SIG-M5 (cell line): ENCODE measurements at places on chromosomes 2 and 18.

GRCh38 chr2:218252509-218253231, 8.1 kb upstream of the GPBAR1 start:
- no peak for DNase-seq

DNA sequence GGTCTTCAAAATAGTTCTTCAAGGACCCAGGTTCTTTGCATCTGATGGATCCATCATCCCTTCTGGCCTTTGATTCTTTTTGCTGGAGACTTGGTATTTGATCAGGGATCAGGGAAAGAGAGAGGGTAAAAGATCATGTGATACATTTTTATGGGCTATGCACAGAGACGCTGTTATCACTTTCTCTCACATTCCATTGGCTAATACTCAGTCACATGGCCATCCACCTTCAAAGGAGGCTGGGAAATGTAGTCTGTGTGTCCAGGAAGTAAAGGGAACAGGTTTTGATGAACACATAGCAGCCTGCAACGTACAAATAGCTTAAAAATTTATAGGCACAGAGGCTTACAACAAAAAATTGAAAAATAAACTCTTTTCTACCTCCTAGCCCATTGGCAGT, 629.6 kb upstream of the FANCL start:
- no peak for DNase-seq

GRCh38 chr2:171894612-171894947, 536 bp upstream of the SLC25A12 start:
- DNase-seq = no peak

GRCh38 chr2:28009732-28010131, 119.2 kb downstream of the BABAM2 start:
- no peak for DNase-seq

- DNase-seq = no peak
These were observed 370.2 kb downstream of the EN1 start for GRCh38 chr2:118477111-118477862.

DNA sequence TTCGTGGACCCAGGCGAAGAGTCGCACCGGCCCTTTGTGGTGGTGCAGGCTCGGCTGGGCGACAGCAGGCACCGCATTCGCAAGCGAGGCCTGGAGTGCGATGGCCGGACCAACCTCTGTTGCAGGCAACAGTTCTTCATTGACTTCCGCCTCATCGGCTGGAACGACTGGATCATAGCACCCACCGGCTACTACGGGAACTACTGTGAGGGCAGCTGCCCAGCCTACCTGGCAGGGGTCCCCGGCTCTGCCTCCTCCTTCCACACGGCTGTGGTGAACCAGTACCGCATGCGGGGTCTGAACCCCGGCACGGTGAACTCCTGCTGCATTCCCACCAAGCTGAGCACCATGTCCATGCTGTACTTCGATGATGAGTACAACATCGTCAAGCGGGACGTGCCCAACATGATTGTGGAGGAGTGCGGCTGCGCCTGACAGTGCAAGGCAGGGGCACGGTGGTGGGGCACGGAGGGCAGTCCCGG, 3.5 kb downstream of the INHBB start:
- no peak for DNase-seq

DNA sequence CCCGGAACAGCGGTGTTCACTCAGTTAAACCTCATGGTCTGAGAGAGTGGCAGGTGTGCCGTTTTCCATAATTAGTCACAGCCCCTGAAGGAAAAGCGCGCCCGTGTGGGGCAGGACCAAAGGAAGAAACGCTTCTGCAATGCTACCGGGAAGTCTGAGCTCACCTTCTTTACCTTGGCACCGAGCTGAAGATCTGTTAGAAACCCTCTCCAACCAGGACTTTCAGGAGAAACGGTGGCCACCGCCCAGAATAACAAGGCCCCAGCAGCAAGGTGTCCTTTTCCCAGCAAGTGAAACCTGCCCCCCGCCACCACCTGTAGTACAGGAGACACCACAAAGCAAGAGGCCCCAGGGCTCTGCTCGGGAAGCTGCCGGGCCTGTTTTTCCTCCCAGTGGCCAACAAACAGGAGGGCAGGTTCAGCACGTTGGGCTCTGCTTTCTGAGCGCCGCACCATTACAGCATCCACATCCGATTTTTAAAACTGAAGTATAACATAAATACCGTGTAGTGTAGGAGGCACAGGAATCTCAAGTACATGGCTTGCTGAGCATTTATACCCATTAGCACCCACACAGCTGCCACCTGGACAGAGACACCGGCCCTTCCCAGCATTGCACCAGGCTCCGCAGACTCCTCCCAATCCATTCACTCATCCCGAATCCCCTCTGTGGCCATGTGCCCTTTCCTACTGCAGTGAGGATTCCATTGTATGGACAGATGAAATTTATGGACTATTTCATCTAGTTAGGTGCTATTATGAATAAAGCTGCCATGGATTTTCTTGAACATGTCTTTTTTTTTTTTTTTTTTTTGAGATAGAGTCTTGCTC, 121.8 kb upstream of the RIOK3 start:
- no peak for DNase-seq

DNA sequence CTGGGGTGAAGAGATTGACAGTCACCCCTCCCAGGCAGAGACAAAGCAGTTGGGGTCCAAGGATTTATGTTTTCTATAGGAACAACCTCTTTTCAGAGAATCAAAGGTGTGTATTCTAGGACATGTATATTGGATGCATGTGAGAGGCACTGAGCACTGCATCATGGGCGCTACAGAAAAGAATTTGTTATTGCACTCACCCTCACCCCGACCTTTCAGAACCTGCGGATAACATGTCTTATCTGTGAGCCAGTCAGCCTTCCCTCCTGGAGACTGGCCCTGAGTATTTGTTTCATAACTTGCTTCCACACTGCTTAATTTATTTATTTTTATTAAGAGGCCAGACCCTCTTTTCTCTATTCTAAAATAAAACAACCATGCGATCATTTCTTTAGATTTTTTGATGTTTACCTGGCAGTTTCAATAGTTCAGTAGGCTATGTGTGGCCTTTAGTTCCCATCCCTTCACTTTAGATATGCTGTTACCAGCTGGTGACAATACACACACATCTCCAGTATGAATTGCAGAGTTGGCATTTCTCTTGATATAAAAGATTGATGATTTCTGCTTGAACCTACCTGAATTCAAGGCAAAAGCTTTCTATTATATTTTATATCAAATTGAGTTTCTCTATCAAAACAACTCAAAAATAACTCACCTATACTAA, 29.8 kb downstream of the FABP1 start:
- no peak for DNase-seq

DNA sequence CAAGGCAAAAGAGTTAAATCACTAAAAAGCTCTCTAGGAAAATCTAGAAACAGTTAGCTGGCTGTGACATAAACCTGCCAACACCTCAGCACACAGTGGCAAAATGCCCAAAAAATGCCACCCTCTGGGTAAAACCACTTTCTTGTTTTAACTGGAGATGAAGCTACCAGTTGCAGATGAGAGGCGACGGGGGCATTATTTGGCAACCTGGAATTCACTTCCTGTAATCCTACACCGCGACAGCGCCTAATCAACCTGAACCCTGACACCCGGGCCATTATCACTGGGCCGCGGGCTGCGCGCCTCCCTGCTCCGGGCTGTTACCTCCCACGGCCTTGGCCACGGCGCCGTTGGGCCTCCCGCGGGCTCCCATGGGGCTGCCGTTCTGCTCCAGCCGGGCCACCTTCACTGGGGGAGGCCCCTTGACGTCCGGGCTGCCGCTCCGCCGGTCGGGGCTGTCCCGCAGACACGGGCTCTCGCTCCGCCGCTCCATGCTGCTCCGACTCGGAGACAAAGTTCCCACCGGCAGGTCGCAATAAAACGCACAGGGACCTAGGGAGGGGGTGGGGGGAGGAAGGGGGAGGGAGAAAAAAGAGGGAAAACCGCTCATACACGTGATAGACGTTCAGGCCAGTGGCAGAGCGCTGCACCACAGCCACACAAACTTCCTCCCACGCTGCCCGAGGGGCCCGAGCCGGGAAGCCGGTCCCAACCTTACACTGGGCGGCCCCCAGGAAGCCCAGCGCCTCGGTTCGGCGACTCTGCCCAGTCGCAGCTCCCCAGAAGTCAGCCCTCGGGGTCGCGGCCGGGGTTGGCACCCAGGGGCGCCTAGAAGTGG, 2.0 kb downstream of the SATB2 start:
- DNase-seq = no peak

GRCh38 chr18:57832730-57833129, 29.6 kb upstream of the ATP8B1 start:
- DNase-seq = no peak

GRCh38 chr2:120898961-120899750, 163.5 kb downstream of the GLI2 start:
- DNase-seq = peak; percentile 7

GRCh38 chr2:109279243-109279860, 150.3 kb downstream of the SH3RF3 start:
- DNase-seq = no peak

GRCh38 chr2:176127774-176128072, 1.8 kb upstream of the HOXD8 start:
- no peak for DNase-seq

DNA sequence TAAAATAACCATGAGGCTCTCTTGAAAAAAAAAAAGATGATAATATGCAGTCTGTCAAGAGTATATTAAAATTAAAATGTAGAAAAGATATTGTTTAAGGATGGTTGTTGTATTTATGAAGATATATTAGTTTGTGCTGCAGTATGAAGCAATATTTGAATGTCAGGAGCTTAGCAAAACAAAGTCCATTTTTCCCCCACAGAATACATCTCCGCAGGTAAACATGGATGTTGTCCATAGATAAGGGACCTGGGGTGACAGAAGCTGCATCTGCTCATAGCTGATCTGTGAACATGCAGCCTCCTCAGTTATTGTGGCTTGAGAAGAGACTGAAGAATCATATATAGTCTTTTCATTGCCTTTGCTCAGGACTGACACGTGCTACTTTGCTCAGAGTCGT, 366.1 kb upstream of the MMADHC start:
- no peak for DNase-seq

- DNase-seq = no peak
These were observed 178.1 kb downstream of the BARD1 start for GRCh38 chr2:214631406-214631805.

DNA sequence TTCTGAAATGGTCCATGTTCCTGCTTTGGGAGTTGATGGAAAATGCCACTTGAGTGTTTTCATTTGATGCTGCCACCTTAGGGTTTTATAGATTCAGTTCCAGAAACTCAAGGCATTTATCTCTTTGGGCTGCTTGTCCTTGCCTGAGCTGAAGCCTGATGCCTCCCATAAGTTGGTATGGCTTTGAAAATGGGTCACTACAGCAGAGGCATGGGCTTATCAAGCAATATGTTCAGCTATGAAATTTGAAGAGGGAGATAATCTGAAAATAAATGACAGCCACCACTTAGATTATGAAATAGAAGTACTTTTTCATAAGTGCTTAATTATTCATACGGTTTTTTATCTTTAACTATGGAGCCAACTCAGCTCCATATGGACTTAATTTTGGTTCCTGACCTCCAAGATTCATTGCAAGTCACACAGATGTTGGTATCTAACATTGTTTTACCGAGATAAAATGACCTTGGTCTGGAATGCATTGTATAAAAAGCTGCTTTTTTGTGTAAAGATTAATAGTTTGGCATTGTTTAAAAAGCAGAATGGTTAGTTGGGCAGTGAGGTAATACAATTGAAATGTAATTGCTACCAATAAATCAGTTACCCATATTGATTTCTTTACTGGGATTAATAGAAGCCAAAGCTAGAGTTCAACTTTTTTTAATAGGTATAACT, 4.5 kb downstream of the SLC14A1 start:
- no peak for DNase-seq

- DNase-seq = no peak
These were observed 412 bp upstream of the NCK2 start for GRCh38 chr2:105744091-105744908.

DNA sequence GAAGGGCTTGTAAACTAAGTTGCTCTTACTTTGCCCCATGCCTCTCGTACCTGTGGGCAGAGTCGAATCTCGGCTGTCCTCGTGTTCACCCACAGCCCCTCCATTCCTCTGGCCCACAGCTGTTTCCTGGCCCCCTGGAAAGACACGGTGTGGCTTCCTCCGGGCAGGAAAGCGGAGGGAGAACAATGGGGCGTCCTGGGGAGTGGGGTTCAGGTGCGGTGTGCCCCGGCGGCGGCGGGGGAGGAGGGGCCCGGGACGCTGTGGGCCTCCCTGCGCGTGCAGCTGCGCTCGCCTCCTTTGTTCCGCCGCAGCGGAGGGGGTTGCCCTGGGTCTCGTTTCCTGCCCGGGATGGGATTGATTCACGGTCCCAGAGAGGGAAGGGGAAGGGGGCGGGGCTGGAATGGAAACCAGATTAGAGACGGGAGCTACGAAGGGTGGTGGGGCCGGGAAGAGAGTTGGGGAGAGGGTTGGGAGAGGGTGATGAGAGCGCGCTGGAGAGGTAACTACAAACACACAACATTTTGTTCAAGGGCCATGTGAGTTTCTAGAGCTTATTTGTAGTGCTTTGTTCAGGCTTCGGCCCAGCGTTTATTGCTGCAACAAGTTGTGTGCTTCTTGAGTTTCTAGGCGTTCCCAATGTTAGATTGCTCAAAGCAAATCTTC, 796 bp downstream of the MYO1B start:
- DNase-seq = no peak

DNA sequence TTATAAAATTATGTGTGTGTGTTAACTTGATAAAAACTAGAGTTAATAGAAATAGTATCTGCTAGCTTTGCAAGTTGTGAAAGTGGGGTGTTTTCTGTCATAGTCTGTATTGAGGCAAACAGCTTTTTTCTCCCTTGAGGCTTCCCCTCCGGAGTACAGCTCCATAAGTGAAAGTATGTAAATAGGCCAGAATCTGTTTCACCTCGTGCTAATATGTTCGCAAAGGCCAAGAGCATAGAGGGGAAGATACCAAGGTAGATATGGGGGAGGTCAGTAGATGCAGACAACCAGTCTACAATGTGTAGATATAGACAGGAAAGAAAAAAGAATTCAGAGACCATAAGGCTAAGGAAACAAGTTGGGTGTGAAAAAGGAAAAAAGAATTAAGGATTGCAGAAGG, 72.9 kb downstream of the PTRHD1 start:
- DNase-seq = no peak

DNA sequence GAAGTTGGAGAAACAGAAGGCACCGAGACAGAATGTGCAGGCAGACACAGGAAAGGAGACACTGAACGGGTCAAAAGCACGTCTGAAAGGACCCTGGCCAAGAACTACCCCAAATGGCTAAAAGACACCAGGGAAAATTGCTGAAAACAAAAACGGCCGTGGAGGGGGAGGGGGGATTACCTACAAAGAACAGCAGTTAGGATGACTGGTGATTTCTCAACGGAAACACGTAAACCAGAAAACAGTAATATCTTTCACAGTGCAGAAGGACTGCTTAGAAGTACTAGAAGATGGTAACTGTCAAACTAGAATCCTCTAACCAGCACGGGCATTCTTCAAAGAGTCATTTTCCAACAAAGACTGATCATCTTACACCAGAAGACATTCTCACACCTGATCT, 142.6 kb downstream of the HDAC4 start:
- DNase-seq = no peak

GRCh38 chr2:9770308-9771100, 72.8 kb upstream of the TAF1B start:
- DNase-seq = no peak

GRCh38 chr2:173611121-173611520, 256.4 kb downstream of the CDCA7 start:
- DNase-seq = no peak

GRCh38 chr2:223366566-223366965, 235.6 kb downstream of the SCG2 start:
- no peak for DNase-seq
